ENCODE measurements at places on chromosomes 16 and 17.

DNA sequence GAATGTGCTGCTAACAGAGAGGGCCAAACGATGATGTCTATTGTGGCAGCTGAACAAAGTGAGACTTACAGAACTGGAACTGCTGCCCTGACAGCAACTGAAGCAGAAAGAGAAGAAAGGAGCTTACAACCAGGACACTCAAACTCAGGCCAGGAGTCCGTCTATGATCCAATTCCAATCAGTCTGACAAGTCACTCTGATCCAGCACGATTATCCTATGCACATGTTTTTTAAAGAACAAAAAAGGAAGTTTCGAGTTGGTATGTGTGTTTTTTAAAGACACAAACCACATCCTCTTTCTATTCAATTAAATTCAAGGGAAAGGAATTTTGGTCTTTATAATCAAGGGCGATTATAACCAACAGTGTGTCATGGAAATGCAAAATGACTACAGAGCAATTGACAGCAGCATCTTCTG is 42.4 kb upstream of the MTMR4 start:
- no peak for DNase-seq

- DNase-seq: no peak
These were observed 95.4 kb upstream of the TNRC6C start for GRCh38 chr17:77862890-77863813.

GRCh38 chr17:48678141-48678971 is 44.0 kb downstream of the PRAC1 start:
- DNase-seq: peak; percentile 27

GRCh38 chr17:34622862-34623623 is 43.7 kb downstream of the TMEM132E start:
- no peak for DNase-seq

- no peak for DNase-seq
These were observed 48.9 kb downstream of the SLFN5 start for GRCh38 chr17:35291802-35292201.

DNA sequence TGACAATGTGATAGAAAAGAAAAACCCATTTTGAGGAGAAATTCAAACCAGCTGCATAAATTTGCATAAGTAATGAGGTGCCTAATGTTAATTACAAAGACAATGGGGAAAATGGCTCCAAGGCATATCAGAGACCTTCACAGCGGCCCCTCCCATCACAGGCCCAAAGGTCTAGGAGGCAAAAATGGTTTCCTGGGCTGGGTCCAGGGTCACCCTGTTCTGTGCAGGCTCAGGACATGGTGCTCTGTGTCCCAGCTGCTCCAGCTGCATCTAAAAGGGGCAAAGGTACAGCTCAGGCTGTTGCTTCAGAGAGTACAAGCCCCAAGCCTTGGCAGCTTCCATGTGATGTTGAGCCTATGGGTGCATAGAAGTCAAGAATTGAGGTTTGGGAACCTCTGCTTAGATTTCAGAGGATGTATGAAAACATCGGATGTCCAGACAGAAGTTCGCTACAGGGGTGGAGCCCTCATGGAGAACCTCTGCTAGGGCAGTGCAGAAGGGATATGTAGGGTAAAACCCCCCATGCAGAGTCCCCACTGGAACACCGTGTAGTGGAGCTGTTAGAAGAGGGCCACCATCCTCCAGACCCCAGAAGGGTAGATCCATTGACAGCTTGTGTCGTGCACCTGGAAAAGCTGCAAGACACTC is 40.6 kb downstream of the IKZF3 start:
- DNase-seq: no peak

DNA sequence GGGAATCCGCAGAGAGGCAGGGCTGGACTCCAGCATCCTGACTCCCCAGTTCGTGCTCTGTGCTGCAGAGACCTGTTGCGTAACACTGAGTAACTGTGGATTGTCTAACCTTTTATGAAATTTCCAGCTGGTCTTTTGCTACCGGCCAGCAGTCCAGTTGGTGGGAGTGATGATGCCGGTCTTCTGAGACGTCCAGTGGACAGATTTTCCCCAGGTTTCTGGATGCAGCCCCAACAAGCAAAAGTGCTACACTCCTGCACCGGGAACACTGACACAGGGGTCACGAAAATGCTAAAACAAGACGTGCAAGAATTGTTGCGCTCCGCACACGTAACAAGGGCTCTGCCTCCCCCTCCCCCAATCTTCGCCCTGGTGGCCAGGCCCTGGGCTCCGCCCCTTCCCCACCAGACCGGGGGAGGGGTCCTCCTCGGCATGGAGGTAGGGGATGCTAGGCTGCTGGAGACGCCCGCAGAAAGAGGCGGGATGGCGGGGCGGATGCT is 701 bp upstream of the MRC2 start:
- no peak for DNase-seq

GRCh38 chr16:25000683-25001082 is 14.5 kb downstream of the ARHGAP17 start:
- DNase-seq: no peak

DNA sequence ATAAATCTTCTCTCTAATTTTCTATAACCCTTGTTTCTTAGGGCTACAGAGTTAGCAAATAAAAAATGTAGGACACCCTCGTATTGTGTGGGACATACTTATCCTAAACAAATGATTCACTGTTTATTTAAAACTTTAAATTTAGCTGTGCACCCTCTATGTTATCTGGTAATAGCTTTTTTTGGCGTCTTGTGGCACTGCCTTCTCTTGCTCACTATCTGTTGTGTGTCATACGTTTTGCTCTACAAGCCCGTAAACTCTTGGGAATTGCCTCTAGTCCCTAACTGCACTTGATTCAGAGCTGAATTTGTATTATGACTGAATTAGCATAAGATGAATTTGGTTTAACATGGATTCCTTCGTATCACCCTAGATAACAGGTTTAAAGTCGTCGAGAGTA is 144.3 kb upstream of the MYOCD start:
- DNase-seq: no peak

DNA sequence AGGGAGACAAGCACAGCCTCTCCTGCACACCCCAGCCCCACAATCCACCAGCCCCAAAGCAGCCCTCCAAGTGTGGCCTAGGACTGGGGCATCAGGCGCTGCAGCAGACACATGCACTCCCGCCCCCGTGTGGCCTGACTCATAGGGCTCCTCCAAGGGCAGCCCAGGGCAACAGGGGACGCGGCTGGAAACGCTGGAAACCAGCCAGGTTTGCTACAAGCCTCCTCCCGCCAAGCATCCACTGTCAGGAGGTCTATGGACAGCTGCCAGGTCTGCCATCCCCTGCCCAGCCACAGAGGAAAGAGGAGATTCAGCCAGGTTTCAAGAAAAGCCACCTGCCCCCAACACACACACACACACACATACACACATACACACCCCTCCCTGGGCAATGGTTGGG is 25.8 kb downstream of the SRCIN1 start:
- no peak for DNase-seq

DNA sequence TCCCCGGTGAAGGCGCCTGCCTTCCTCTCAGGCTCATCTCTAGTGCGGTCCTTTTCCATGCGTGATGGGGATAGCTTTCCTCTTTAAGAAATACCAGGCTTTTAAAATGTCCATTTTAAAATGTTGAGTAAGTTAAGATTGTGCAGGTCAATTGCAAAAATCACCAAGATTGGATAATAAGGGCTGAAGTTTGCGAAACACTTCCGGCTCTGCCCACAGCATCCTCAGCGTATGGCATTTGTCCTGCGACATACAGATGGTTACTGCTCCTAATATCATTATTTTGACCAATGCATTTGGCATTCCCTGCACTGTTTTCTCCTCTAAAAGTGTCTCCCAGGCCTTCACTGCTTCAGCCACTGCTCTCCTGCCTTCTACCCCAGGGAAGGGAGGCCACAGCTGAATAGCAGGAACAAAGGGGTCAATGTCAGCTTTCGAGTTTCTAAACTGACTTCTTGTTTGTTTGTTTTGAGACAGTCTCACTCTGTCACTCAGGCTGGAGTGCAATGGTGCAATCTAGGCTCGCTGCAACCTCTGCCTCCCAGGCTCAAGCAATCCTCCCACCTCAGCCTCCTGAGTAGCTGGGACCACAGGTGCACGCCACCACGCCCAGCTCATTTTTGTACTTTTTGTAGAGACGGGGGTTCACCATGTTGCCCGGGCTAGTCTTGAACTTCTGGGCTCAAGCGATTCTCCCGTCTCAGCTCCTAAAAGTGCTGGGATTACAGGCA is 91.9 kb downstream of the CRISPLD2 start:
- no peak for DNase-seq

GRCh38 chr17:28745786-28746411 is 2.1 kb downstream of the TRAF4 start:
- DNase-seq: no peak

DNA sequence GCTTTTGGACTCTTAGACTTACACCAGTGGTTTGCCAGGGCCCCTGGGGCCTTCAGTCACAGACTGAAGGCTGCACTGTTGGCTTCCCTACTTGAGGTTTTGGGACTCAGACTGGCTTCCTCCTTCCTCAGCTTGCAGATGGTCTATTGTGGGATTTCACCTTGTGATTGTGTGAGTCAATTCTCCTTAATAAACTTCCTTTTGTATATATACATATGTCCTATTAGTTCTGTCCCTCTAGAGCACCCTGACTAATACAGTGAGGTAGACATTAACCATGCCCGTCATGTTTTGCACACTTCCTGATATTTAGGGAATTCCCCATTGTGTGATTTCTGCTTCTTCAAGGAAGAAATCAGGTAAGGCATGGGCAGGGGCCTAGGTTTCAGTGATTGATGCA is 147.8 kb upstream of the CA10 start:
- no peak for DNase-seq

DNA sequence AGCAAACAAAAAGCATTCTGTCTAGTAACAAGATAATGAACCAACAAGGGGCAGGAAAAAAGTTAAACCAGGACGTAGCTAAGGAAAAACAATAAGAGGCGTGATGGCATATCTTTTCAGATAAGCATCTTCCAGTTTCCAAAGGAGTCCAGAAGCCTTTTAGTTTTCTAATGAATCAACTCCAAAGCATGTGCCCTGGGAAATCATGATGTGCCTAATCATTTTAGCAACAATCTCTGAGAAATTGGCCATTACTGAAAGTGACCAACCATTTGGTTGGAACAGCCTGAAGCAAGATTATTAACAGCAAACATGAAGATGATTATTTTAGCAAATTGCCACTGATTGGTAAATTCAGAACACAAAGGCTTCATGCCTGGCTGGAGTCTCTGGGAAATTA is 440.9 kb upstream of the MAF start:
- no peak for DNase-seq

DNA sequence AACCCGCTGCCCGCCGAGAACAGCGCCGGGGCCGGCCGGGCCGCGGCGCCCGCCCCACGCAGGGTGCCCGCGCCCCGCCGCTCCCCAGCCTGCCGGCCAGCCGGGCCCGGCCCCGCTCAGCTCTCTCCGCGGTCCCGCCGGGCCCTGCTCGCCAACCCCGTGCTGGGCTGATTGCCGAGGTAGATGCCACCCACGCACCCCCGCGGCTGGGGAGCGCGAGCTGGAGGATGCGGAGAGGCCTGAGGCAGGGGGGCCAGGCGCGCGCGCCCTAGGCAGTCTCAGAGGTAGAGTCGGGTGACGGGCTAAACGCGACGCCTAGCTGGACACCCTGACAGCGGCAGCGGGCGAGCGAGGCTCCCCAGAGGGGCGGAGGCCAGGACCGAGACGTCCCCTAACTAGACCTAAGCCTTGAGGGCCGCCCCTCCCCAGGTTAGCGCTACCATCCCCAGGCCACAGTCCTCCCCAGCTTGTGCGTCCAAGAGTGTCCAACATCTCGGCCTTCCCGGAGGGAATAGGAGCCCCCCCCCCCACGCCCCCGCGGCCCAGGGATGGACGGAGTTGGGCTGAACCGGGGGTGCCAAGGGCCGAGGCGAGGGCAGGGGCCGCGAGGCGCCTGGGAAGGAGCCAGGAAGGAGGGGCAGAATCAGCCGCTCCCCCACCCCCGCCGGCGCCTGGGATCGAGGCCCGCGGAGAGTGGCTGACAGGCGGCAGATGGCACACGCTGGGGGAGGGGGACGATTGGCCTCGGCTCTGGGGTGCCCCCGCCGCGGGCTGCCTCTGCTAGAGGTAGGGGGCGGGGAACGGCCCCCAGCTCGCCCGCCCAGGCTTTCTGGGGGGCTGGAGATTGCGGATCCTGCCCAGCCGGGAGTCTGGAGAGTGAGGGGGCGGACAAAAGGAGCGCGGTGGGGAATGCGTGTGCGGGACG is 2.5 kb upstream of the ZNF423 start:
- no peak for DNase-seq

GRCh38 chr17:75909051-75909811 is 4.5 kb upstream of the MRPL38 start:
- no peak for DNase-seq

DNA sequence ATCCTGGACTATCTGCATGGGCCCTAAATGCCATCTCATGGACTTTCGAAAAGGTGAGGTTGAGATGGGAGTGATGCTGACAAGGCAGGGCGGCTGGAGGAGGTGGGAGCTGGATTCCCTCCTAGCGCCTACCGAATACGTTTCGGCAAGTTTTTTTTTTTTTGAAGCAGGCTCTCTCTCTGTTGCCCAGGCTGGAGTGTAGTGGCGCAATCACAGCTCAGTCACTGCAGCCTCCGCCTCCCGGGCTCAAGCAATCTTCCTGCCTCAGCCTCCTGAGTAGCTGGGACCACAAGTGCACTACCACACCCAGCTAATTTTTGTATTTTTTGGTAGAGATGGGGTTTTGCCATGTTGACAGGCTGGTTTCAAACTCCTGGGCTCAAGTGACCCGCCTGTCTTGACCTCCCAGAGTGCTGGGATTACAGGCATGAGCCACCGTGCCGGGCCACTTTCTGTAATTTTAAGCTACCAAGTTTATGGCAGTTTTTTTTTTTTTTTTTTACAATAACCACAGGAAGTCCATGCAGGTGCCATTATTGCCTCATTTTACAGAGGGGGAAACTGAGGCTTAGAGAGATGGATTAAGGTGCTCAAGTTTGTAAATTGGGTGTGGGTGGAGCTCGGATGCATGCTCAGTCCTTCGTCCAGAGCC is 246.4 kb downstream of the PRKCA start:
- DNase-seq: no peak

DNA sequence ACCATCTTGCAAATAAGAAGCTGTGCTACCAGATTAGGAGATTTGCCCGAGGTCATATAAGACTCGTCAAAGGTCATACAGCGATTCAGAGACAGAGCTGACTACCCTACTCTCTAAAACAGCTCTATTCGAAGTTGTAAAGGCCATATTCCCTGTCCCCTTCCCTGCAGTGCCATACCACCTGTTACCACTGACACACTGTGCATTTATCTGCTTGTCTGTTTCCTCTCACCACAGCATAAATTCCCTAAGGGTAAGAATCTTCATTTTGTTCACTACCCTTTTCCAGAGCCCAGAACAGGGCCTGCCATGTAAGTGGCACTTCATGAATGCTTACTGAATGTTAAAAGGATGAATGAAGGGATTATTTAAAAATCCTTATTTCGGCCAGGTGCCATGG is 3.4 kb upstream of the KSR1 start:
- no peak for DNase-seq

GRCh38 chr17:36127199-36127893 is 23.7 kb downstream of the CCL4 start:
- no peak for DNase-seq

All from stimulated activated CD8-positive, alpha-beta memory T cell treated with anti-CD3 and anti-CD28 coated beads, Interleukin-4, amount 100 ng/mL, for 4 hours (primary cell).